ENCODE measurements at places on chromosomes 5 and 9.

- H3K4me3 ChIP-seq, result no peak overlapping the region
- no peak for DNase-seq
- H3K27ac ChIP-seq, result no peak overlapping the region
These were observed 291.1 kb downstream of the TRIM32 start for GRCh38 chr9:116978155-116978554.

DNA sequence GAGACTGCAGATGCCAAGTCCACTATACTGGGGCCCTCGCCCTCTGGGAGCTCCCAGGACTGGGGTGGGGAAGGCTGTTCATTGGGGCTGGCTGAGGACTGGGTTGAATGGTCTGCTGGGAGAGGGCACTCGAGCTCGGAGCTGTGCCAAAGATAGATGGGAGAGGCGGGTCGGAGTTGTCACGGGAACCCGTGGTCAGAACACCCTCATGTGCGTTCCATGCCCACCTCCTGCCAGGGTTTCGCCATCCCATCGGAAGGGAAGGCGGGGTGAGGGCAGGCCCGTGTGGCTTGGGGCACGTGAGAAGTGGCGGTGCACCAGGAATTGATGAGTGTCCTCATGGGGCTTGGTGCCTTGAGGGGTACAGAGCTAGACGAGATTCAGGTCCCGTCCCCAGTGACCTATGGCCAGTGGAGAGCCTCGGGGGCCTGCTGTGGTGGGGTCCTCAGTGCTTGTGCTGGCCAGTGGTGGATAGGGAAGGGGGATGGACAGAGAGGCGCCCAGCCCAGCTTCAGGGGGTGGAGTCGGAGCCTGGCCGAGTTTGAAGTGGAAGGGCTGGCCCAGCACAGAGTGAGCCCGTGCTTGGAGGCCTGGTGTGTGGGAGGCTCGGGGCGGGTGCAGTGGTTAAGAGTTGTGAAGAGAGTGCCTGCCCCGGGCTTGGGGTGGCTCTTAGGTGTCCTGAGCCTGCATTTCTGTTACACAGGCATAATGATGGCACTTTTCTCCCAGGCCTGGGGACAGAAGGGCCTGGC is 4.3 kb downstream of the CACFD1 start:
- peaks cover 6% of the 10 kb centered on the region for H3K4me1 ChIP-seq
- peaks cover 17% of the 10 kb centered on the region for H3K27me3 ChIP-seq
- no peak overlapping the region for H3K27ac ChIP-seq
- no peak overlapping the region for H3K4me3 ChIP-seq

- DNase-seq, result no peak
- H3K36me3 ChIP-seq, result peaks cover 6% of the 10 kb centered on the region
- peaks cover 31% of the 10 kb centered on the region for H3K4me1 ChIP-seq
- no peak overlapping the region for H3K27ac ChIP-seq
These were observed 38.5 kb downstream of the SLC22A5 start for GRCh38 chr5:132407970-132408369.

GRCh38 chr9:97984188-97985057 is 1.3 kb downstream of the ANP32B start:
- peak overlapping the region; percentile 71 for H3K4me3 ChIP-seq
- peak overlapping the region; percentile 86 for H3K27ac ChIP-seq
- H3K27me3 ChIP-seq, result no peaks in the 10 kb centered on the region
- DNase-seq, result peak; percentile 94
- peaks cover 43% of the 10 kb centered on the region for H3K4me1 ChIP-seq

GRCh38 chr5:54326662-54327270 is 16.4 kb upstream of the ARL15 start:
- H3K36me3 ChIP-seq, result no peaks in the 10 kb centered on the region
- H3K4me3 ChIP-seq, result no peak overlapping the region
- no peak for DNase-seq
- no peak overlapping the region for H3K27ac ChIP-seq
- peaks cover 5% of the 10 kb centered on the region for H3K4me1 ChIP-seq

- peaks cover 32% of the 10 kb centered on the region for H3K4me1 ChIP-seq
- DNase-seq, result no peak
- H3K36me3 ChIP-seq, result peaks cover 58% of the 10 kb centered on the region
- H3K27ac ChIP-seq, result peak overlapping the region; percentile 39
- no peak overlapping the region for H3K4me3 ChIP-seq
- H3K27me3 ChIP-seq, result no peaks in the 10 kb centered on the region
These were observed 161.4 kb downstream of the DOCK2 start for GRCh38 chr5:169798438-169798837.

GRCh38 chr5:94832685-94833084 is 214.2 kb downstream of the SLF1 start:
- peaks cover 16% of the 10 kb centered on the region for H3K27me3 ChIP-seq
- peaks cover 6% of the 10 kb centered on the region for H3K4me1 ChIP-seq
- no peak for DNase-seq

All from activated CD4-positive, alpha-beta T cell treated with anti-CD3 and anti-CD28 coated beads, Interleukin-2, amount 10 ng/mL, durations not matched to agents 24 days and 14 days (primary cell).